Stimulated activated CD4-positive, alpha-beta T cell treated with anti-CD3 and anti-CD28 coated beads, Interleukin-1b, Interleukin-23, amount 100 ng/mL, for 1 hour (primary cell): ENCODE measurements at places on chromosomes 7 and 10.

- no peak for DNase-seq
Measured at GRCh38 chr7:84297616-84298015, 103.0 kb upstream of the SEMA3A start.

- no peak for DNase-seq
Measured at GRCh38 chr10:98039690-98040381, 9.4 kb upstream of the CRTAC1 start.

DNA sequence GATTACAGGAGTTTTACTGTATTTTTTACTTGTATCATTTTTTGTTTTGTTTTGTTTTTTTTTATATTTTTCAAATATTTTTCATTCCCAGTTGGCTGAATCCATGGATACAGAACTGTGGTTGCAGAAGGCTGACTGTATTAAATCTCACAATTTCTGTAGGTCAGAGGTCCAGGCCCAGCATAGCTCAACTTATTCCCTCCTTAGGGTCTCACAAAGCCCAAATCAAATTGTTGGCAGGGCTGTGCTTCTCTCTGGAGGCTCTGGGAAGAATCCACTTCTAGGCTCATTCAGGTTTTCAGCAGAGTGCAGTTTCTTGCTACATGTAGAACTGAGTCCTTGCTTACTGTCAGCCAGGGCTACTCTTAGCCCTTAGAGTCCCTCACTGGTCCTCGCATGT, 22.6 kb downstream of the TSPAN14 start:
- no peak for DNase-seq

- no peak for DNase-seq
Measured at GRCh38 chr7:55132890-55133551, 114.2 kb downstream of the EGFR start.

DNA sequence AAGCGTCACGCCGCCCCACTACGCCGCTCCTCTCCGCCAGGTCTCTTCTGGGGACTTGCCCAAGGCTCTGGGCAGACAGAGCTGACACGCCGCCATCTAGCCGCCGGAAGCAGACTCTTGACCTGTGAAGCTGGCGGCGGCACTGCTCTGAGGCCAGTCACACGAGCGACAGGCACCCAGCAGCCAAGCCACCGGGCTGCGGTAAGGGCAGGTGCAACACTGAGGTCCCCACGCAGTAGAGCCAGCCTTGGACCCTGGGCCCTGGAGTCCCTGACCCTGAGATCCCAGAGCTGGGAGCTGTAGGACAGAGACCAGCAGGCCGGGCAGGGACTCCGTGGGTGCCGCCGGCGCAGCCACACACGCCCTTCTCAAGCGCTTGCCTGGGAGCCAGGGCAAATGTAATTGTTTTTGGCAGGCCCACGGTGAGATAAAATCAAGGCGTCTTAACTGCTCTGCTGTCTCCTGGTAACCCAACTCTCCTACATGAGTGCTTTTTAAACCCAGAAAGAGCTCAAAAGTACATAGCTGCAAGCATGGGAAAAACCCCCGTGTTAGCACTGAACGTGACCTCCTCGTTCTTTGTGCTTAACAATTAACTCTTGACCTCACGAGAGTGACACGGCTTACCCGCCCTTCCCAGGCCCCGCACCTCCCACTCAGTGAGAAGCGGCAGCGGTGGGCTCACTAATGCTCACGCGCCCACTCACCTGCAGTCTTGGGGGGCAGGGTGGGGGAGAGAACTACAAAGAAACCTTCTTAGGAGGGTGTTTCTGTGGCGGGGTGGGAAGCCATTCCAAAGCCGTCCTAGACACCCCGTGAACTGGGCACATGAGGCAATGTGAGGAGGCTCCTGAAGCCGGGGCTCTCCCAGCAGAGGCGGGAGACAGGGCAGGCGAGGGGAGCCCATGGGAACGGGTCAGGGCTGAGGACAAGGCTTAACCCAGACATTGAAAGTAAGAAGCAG, 8.5 kb downstream of the GPER1 start:
- DNase-seq, result no peak

DNA sequence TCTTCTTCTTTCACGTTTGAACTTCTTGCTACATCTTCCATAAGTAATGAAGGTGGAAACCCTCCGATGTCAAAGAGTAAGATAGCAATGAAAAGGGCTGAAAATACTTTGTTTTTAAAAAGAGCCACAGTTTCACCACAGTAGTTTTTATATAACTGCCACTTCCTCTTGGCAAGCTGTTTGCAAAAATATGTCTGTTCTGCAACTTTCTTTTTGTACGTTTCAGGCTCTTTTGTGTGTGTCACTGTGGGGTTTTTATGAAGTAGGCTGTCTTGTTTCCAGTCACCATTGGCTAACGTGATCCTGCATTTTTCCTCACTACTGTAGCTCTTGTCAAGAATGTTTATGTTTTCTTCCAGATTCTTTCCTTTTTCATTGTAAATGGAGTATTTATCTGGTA, 55.6 kb downstream of the SLC16A9 start:
- no peak for DNase-seq

DNA sequence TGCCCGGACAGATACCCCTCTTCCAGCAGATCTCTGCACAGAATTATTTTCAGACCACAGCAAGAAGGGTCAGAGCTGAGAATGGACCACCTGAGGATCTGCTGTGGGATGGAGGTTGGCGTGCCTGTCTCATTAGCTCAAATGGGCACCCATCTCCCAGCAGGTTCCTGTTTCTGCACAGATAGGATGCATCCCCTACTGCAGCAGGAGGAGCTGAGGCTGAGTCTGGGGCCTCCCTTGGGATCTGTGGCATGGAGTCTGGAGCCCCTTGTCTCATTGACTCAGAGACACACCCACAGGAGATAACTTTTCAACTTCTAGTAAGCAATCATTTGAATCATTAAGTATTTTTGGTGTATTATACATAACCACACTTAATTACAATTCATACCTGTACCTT, 212.7 kb downstream of the ADK start:
- DNase-seq, result no peak

- DNase-seq, result no peak
Measured at GRCh38 chr7:105816954-105817615, 59.3 kb downstream of the ATXN7L1 start.

DNA sequence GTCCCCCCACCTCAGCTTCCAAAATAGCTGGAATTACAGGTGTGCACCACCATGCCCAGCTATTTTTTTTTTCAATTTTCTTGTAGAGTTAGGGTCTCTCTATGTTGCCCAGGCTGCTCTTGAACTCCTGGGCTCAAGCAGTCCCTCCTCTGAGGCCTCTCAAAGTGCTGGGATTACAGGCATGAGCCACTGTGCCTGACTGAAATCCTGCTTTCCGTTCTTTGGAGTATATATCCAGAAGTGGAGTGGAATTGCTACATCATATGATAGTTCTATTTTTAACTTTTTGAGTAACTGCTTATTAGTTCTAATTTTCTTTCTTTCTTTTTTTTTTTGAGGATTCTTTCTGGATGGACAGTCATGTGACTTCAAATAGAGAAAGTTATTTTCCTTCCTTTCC, 62.9 kb upstream of the ZMIZ2 start:
- no peak for DNase-seq

- DNase-seq, result no peak
Measured at GRCh38 chr10:491667-492424, 197.6 kb downstream of the DIP2C start.

DNA sequence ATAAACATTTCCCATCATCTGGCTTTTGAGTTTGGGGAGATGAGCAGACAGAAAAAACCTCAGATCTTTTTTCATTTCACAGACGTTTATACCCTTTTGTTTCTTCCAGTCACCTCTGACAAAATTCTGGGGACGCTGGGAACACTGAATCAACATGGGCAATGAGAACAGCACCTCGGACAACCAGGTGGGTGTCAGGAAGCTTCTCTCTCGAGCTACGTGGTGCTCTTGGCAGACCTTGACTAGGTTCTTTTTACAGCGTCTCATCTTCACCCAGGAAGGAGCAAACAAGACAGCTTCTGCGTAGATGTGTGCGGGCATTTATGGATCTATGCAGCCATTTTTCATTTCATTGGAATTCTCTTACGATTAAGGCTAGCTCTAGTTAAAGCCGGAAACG, 32.9 kb downstream of the TACC2 start:
- no peak for DNase-seq

DNA sequence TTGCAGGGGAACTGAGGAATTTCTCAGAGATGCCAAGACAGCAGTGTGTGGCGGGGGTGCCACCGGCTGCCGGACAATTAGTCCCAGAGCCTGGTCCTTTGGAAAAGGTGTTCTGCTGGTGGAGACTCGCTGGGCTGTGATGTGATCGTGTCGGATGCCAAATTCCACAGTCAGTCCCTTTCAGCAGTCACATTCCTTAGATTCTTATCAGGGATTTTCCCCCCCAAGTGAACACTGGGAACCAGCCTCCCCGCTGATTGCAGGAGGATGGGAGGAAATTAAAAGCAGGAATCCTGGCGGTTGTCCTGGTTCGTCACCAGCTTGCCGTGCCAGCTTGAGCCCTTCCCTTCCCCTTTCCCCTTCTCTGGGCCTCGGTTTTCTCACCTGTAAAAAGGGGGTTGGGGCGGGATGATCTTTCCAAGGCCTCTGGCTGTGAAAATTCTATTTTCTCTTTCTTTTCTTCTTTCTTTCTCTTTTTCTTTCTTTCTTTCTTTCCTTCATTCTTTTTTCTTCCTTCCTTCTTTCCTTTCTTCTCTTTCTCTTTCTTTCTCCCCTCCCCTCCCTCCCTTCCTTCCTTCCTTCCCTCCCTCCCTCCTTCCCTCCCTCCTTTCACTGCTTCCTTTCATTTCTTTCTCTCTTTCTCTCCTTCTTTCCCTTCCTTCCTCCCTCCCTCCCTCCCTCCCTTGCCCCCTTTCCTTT, 39.6 kb downstream of the COL26A1 start:
- no peak for DNase-seq

GRCh38 chr7:85119934-85120333, 66.9 kb downstream of the SEMA3D start:
- DNase-seq, result no peak

DNA sequence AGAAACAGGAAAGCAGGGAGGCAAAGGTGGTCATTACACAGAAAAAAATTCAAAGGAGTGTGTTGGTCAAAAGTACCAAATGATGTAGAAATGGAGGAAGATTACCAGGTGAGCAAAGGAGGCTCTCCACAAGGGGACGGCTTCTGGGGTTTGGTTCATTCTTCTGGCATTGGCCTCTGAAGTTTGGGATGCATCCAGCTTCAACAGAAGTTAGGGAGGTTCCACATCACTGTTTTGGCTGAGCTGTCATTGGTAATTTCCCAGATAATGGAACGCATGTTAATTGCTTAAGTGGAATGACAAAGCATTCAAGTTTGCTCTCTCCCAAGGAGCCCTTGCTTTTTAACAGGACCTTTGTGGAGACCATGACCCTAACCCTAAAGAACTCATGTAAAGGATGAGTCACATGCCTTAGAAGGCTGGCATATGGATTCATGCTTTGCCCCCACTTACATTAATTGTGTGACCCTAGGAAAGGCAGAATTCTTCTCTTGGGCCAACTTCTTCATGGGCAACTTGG, 398.6 kb downstream of the GPAM start:
- no peak for DNase-seq

- DNase-seq, result no peak
Measured at GRCh38 chr7:158325530-158326381, 261.9 kb downstream of the PTPRN2 start.

- no peak for DNase-seq
Measured at GRCh38 chr7:131604841-131605279, 48.4 kb upstream of the PODXL start.
